ENCODE measurements at places on chromosomes 6 and 20. TPM values are rescaled to one million over a fixed set of nuclear protein-coding genes. Genes with fewer than 3 reads are reported as not detected.
A peak's percentile ranks its signal among the peaks of the same experiment; 100 is the strongest.

Gene SPATA25
- total RNA-seq: 4.2 TPM

DNA sequence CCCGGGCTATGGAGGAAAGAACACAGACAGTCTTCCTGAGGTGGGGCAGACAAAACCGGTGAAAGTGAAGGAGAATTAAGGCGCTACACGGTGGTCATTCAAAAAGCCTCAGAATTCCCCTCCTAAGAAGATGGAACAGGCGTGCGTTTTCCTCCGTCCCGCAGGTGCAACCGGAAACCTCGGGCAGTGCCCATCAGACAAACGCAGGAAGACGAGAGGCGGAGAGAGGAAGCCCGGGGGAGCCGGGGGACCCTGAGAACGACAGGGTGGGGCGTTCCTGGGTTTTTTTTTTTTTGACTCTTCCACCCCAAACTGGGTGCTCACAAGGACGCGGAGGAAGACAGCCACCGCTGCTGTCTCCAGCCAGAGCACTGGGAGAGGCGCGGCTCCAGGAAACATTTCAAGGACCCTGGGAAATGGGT lies 25.4 kb downstream of the TTLL2 start:
- no peak for DNase-seq

GRCh38 chr6:158019416-158019815 lies 37.8 kb downstream of the SYNJ2 start:
- no peak for DNase-seq

- DNase-seq: no peak
Observed at GRCh38 chr6:168031411-168031971, 34.0 kb downstream of the KIF25 start.

DNA sequence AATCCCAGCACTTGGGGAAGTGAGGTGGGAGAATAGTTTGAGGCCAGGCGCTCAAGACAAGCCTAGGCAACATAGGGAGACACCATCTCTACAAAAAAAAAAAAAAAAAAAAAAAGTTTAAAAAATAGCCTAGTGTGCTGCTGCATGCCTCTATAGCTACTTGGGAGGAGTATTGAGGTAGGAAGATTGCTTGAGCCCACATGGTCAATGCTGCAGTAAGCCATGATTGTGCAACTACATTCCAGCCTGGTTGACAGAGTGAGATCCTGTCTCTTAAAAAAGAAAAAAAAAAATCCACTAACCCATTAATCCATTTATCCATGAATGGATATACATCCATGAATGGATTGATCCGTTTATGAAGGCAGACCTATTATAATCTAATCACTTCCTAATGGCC lies 1064.6 kb upstream of the EYS start:
- no peak for DNase-seq

- DNase-seq: no peak
Observed at GRCh38 chr6:157049133-157049532, 272.0 kb downstream of the ARID1B start.

- no peak for DNase-seq
Observed at GRCh38 chr6:7671581-7671980, 54.3 kb upstream of the BMP6 start.

DNA sequence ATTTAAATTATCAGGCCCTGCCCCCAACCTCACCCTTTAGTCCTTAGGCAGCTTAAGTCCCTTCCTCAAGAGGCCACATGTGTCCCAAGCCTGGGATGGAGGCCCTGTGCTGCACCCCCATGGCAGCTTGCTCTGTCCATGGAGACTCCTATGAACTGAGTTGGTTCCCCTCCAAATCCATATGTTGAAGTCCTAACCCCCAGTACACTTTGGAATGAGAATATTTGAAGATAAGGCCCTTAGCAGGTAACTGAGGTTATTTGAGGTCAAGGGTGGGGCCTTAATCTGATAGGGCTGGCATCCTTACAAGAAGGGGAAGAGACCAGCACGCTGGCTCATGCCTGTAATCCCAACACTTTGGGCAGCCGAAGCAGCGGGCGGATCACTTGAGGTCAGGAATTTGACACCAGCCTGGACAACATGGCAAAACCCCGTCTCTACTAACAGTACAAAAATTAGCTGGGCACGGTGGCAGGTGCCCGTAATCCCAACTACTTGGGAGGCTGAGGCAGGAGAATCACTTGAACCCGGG lies 6.7 kb upstream of the BEND3 start:
- DNase-seq: no peak

DNA sequence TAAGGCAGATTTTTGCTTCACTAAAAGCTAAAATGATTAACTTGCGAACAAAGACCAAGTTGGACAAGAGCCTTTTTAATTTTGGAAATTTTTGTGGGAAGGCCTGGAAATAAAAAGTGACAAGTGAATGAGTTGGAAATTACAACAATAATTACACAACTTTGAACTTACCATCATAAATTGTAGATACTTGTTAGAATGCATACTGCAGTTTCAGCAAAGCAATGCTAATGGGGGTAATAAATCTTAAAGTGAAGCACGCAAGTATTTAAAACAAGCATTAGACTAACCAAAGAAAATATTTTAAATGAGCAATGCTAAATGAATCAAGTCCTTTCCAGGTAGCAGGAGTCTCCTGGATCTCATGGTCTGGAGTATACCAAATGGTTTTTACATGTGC lies 83.2 kb upstream of the EYA4 start:
- no peak for DNase-seq

Gene ALDH5A1
- total RNA-seq: 14.6 TPM

Gene NINL
- 125 TPM for total RNA-seq

GRCh38 chr6:135586844-135587243 lies 89.3 kb upstream of the AHI1 start:
- DNase-seq: no peak

DNA sequence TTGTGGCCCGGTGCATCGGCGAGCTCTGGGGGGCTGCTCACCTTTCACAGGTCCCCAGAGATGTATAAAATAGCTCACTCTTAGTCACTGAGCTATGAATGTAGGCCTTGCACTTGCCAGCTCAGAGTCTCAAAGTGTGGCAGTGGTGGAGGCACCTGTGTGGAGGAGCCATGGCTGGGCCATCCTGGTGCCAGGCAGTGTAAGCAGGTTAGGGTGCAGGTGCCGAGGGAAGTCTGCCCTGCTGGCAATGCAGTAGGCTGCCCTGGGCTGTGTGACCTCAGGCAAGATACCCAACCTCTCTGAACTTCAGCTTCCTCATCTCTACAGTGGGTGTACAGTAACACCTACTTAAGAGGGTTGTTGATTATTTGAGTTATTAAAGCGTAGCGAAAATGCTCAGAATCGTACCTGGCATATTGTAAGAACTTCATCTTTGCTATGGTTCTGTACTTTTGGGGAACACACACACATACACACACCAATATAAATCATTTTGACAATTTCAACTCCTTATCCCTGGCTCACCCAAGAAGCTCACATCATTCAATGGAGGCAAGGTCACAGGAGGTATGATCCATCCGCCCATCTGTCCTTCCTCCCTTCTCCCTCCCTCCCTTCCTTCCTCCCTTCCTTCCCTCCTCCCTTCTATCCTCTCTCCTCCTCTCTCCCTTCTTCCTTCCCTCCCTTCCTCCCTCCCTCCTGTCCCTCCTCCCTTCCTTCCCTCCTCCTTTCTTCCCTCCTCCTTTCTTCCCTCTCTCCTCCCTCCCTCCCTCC lies 66.8 kb upstream of the STX16 start:
- no peak for DNase-seq

- no peak for DNase-seq
Observed at GRCh38 chr20:48908656-48909319, 12.7 kb upstream of the ARFGEF2 start.

Gene RXRB
- 47.1 TPM for total RNA-seq

- DNase-seq: no peak
Observed at GRCh38 chr6:31190488-31190887, 20.0 kb upstream of the POU5F1 start.

DNA sequence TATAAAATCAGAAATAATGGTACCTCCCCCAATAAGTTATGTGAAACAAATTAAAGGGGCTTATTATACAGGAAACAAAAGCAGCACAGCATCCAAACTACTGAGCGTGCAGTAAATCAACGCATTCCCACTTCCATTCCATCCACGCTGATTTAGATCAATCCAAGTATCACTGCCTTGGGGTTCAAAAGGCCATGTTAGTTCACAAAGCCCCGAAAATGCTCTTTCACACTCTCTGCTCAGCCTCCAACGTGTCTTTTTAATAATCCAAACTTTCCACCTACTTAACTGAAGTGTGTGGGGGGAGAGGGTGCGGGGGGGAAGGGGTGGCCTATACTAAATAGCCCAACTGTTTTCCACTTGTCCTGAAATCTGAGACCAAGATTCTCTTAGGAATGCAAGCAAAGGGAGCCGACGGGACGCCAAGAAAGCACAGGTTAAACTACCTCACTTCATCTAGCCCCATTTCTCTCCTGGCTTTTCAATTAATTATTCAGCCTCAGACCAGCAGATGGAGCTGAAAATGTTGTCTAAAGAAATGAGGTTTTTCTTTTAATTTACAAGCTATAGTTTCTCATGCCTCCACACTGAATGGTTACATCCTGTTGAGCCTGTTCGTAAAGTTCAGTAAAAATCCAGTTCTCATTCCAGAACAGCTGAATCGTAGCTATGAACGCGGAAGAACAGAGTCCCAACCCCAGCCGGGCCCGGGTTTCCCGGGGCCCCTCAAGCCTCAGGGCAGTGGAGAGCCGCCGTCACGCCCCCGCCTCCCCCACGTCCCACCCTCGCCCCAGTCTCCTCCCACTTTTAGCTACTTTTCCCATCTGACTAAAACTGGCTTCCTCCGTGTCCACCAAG lies 1.0 kb upstream of the NXT1 start:
- DNase-seq: no peak

Gene SIRPG
- not detected for total RNA-seq

GRCh38 chr20:5863040-5863833 lies 87.1 kb downstream of the TRMT6 start:
- no peak for DNase-seq

- DNase-seq: no peak
Observed at GRCh38 chr20:35907017-35907701, 47.1 kb downstream of the SCAND1 start.

Gene DYNLRB1
- 185 TPM for total RNA-seq

DNA sequence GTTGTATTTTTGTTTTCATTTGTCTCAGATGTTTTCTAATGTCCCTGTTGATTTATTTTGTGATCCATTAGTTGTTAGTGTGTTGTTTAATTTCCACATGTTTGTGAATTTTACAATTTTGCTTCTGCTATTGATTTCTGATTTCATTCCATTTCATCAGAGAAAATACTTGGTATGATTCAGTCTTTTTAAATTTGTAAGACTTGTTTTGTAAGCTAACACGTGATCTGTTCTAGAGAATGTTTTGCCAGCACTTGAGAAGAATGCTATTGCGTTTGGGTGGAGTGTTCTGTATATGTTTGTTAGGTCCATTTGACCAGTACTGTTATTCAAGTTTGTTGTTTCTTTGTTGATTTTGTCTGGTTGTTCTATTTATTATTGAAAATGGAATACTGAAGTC lies 53.9 kb downstream of the KIZ start:
- DNase-seq: no peak

- no peak for DNase-seq
Observed at GRCh38 chr6:8017276-8017701, 46.9 kb downstream of the BLOC1S5 start.

- no peak for DNase-seq
Observed at GRCh38 chr20:5395932-5396727, 79.4 kb upstream of the PROKR2 start.

DNA sequence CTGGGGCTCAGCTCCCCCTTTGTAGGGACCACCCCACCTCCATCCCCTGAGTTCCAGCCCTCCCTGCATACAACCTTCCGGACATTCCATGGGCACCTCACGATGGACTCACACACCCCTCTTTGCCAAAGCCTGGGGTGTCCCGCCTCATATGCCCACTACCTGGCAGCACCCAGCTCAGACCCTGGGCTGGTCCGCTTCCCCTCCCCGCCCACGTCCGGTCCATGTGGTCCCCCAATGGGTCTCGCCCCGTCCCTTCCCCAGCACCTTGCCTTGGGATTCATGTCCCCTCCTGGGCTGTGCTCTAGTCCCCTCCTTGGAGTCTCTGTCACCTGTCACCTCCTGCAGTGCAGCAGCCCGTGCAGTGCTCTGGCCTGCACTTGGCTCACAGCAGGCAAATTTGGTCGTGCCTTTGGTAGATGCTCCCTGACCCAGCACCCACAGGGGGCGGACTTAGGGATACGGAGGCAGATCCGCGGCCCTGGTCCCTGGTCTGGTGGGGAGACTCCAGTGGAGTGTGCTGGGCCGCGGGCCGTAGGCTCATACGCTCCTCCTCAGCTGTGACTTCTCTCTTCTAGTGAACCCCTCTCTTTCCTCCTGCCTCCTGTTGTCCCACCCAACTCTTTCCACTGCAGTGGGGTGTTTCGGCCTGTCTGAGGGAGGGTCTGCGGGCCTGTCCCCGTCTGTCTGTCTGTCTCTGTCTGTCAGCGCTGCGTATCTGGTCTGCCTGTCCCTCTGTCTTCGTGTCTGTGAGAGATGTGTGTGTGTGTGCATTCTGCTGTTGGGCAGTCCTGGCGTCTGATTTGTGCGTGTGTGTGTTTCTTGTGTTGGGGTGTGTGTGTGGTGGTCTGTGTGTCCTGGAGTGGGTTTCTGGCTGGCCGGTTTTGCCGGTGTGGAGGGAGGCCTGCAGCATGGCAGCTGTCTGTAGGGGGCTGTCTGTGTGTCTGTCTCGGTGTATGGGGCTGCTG lies 69.5 kb downstream of the SRC start:
- no peak for DNase-seq

Gene C4A
- 13.1 TPM for total RNA-seq

Gene SLC17A3
- total RNA-seq: 0.58 TPM

DNA sequence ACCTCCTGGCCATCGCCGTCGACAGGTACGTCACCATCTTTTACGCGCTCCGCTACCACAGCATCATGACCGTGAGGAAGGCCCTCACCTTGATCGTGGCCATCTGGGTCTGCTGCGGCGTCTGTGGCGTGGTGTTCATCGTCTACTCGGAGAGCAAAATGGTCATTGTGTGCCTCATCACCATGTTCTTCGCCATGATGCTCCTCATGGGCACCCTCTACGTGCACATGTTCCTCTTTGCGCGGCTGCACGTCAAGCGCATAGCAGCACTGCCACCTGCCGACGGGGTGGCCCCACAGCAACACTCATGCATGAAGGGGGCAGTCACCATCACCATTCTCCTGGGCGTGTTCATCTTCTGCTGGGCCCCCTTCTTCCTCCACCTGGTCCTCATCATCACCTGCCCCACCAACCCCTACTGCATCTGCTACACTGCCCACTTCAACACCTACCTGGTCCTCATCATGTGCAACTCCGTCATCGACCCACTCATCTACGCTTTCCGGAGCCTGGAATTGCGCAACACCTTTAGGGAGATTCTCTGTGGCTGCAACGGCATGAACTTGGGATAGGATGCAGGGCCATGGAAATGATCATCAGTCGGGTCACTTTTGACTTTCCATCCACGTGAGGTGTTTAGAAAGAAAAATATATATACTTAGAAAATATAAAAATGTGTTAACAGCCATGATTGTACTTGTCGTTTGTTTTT lies 868 bp downstream of the MC3R start:
- no peak for DNase-seq

Gene C6orf52
- total RNA-seq: 4.8 TPM

- DNase-seq: no peak
Observed at GRCh38 chr6:13535306-13535705, 39.1 kb upstream of the SIRT5 start.

- peak; percentile 34 for DNase-seq
Observed at GRCh38 chr20:2692036-2692885, at the start of gene EBF4. Gene EBF4 (plus strand): TSS chr20:2692780. CDS start chr20:2693646, 866 bp downstream.

- DNase-seq: no peak
Observed at GRCh38 chr6:9647071-9647445, 767.8 kb downstream of the TFAP2A start.

GRCh38 chr6:140124498-140124897 lies 750.0 kb upstream of the CITED2 start:
- no peak for DNase-seq

GRCh38 chr6:20455251-20455940 lies 53.7 kb downstream of the E2F3 start:
- DNase-seq: no peak

Gene HDGFL1
- total RNA-seq: not detected

- no peak for DNase-seq
Observed at GRCh38 chr20:61731363-61732181, 334.1 kb downstream of the TAF4 start.

Measured in progenitor cell of endocrine pancreas (in vitro differentiated cells).